CD4-positive, alpha-beta T cell treated with Interleukin-15 for 4 hours (primary cell): ENCODE measurements at places on chromosomes 16 and 17.
A peak's percentile ranks its signal among the peaks of the same experiment; 100 is the strongest.

- DNase-seq = no peak
These were observed 1.2 kb downstream of the RPS15A start for GRCh38 chr16:18788828-18789514.

DNA sequence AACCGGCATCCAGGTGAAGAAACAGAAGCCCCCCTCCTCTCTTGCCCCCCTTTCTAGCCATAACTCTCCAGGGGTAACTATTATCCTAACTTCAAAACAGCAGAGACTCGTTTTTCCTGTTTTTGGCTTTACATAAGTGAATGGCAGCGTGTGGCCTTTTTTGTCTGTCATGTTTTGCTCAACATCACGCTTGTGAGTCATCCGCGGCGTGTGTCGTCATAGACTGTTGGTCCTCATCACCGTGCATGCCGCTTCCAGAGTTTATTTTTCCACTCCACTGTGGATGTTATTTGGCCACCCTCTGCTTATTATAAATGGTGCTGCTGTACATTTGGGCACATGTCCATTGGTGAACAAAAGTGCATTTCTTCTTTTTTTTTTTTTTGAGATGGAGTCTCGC is 52.6 kb downstream of the ERN1 start:
- no peak for DNase-seq

DNA sequence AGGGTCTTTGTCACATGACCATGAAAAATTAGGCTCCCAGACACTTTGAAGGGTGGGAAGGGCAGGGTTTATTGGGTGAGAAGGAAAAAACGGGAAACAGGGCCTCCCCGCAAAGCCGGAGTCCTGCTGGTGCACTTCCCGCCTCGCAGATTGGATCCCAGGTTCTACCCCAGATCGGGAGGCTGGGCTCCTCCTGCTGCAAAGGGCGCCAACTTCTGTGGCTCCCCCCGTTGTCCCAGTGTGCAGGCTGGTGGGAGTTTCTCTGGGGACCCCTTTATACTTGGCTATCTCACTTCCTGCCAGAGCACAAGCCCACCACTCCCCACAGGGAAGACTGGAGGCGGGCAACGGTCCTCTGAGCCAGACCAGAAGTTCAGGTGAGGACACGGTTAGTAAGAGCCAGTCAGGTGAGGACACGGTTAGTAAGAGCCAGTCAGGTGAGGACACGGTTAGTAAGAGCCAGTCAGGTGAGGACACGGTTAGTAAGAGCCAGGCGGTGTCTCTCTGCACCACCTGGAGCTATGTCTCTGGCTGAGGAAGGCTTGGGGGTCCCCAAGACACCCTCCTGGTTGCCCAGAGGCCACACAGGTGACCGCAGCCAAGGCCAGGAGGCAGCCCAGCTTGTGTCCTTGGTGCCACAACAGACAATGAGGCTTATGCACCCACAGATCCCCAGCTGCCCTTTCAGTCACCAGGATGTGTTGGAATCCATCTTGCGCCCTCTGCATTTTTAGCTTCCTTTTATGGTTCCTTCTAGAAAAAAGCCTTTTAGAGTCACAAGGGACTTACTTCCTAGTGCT is 48.1 kb upstream of the CHMP6 start:
- DNase-seq = no peak

DNA sequence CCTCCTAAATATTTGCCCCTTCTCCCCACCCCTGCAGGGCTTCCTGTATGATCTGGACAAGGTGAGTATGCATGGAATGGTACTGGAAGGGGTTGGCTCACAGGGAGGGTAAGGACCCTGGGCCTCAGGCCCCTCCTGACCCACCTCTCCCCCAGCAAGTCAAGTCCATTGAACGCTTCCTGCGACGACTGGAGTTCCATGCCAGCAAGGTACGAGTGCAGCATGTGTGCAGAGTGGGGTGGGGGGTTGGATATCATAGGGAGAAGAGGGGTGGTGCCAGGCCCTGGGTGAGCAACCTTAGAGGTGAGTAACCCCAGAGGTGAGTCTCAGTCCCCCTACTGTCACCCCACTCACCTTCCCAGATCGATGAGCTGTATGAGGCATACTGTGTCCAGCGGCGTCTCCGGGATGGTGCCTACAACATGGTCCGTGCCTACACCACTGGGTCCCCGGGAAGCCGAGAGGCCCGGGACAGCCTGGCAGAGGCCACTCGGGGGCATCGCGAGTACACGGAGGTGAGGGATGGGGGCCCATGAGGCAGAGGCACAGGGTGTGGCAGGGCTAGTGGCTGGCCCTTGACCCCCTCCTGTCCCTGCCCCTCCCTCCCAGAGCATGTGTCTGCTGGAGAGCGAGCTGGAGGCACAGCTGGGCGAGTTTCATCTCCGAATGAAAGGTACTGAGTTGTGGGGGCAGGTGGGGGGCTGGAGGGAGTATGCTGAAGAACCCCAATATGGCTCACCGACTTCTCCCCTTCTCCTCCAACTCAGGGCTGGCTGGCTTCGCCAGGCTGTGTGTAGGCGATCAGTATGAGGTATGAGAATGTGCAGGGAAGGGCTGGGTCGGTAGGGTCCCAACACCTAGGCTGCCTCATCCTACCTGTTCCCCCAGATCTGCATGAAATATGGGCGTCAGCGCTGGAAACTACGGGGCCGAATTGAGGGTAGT is 11.3 kb downstream of the RIPOR1 start:
- no peak for DNase-seq

GRCh38 chr17:51463353-51463752 is 203.0 kb downstream of the UTP18 start:
- DNase-seq = no peak

- DNase-seq = no peak
These were observed 17.1 kb upstream of the PDXDC1 start for GRCh38 chr16:14957576-14958322.

- DNase-seq = no peak
These were observed 1183.2 kb downstream of the CDH11 start for GRCh38 chr16:63938661-63939060.

- no peak for DNase-seq
These were observed 3.3 kb upstream of the PMP22 start for GRCh38 chr17:15268461-15268860.

- peak; percentile 78 for DNase-seq
These were observed 3.1 kb downstream of the RNF227 start for GRCh38 chr17:7912927-7913524.

- DNase-seq = no peak
These were observed 7.3 kb downstream of the CMTM4 start for GRCh38 chr16:66689282-66689681.

GRCh38 chr16:1287982-1288670 is 21.3 kb upstream of the UBE2I start:
- DNase-seq = no peak

- no peak for DNase-seq
These were observed 25.6 kb upstream of the CDRT4 start for GRCh38 chr17:15492791-15493692.

- no peak for DNase-seq
These were observed 3.6 kb upstream of the TMEM92 start for GRCh38 chr17:50270435-50271362.

GRCh38 chr17:11823862-11824261 is 173.4 kb downstream of the ZNF18 start:
- DNase-seq = no peak

- no peak for DNase-seq
These were observed 10.9 kb downstream of the HAS3 start for GRCh38 chr16:69116256-69116875.

- no peak for DNase-seq
These were observed 26.8 kb upstream of the ST6GALNAC2 start for GRCh38 chr17:76612465-76612864.

GRCh38 chr17:81711814-81712467 is at the start of gene SLC25A10:
Gene SLC25A10, plus strand, starts transcription at chr17:81712284. Its CDS starts 143 bp downstream, at chr17:81712427.
- peak; percentile 75 for DNase-seq

DNA sequence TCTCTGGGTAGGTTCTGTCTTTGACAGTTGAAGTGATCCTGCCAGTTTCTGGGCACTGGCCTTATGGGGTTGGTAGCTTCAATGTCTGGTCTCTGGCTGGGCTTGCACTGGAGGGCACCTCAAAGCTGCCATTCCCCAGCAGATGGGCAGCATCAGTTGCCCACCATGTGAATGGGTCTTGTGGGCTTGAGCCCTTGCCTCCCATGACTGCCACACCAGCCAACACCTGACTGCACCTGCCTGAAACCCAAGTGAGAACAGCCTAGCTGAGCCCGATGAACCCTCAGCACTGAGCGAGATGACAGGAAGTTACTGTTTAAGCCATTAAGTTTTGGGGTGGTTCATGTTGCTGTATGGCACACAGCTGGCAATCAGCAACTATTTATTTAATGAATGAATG is 69.1 kb upstream of the AXIN2 start:
- no peak for DNase-seq

GRCh38 chr16:49150341-49150740 is 131.3 kb downstream of the CBLN1 start:
- DNase-seq = no peak

DNA sequence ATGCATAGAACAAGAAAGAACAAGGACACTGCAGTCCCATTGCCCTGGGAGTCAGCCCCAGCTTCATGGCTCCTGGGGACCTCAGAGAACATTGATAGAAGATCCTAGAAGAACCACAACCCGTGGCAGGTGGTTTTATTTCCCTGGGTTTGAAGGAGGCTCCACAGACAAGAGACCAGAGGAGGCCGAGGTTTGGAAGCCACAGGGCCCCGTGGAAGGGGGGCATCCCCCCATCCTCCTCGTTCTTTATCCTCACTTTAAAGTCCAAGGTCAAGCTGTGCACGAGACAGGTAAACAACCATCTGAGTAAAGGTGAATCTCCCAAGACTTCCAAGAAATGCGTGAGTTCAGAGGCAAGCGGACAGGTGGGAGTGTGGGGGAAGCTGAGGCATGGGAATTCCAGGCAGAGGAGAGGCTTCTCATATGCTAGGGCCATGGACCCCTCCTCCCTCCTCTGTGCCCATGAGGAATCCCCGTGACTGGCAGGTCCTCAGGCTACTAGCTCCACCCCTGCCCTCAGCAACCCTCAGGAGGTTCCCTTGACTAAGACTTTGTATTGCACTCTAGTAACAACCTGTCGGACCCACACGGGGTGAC is 849 bp upstream of the SULT1A1 start:
- no peak for DNase-seq

- DNase-seq = no peak
These were observed 25.4 kb downstream of the NGFR start for GRCh38 chr17:49520386-49521087.

- no peak for DNase-seq
These were observed 680.3 kb upstream of the SOX9 start for GRCh38 chr17:71440513-71440912.

GRCh38 chr17:49795372-49795771 is 6.9 kb downstream of the KAT7 start:
- no peak for DNase-seq

GRCh38 chr16:82876951-82877350 is 250.2 kb downstream of the CDH13 start:
- DNase-seq = no peak

GRCh38 chr17:68456339-68457167 is 743 bp downstream of the WIPI1 start:
- no peak for DNase-seq

- DNase-seq = no peak
These were observed 33.9 kb downstream of the COTL1 start for GRCh38 chr16:84583995-84584394.

- DNase-seq = no peak
These were observed 8.8 kb downstream of the VPS53 start for GRCh38 chr17:705863-706262.

DNA sequence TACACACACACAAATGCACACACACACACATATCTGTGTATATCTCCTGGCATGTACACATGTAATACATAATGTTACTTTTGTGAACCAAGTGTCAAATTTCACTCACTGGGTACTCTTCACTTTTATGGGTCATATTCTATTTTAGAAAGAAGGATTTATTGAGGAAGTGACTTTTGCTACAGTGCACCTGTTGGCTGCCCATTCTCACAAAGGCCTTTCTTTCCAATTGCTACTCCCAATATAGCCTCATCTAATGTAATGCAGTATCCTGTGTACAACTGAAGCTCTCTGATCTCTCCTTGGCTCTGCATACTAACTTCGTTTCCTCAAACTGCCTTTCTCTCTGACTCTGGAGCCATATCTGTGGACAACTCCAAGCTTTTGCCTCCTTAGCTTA is 107.5 kb downstream of the ABCA8 start:
- no peak for DNase-seq

- no peak for DNase-seq
These were observed 19.9 kb downstream of the C17orf100 start for GRCh38 chr17:6671431-6671830.

- peak; percentile 53 for DNase-seq
These were observed 10.8 kb upstream of the ASB16 start for GRCh38 chr17:44159519-44160210.

GRCh38 chr17:67578142-67578457 is 139.6 kb upstream of the NOL11 start:
- DNase-seq = no peak

GRCh38 chr16:85532147-85532546 is 81.0 kb upstream of the GSE1 start:
- no peak for DNase-seq

GRCh38 chr17:56319531-56319930 is 166.3 kb downstream of the ANKFN1 start:
- DNase-seq = no peak

- no peak for DNase-seq
These were observed 86.8 kb upstream of the SOX9 start for GRCh38 chr17:72034000-72034399.

- no peak for DNase-seq
These were observed 26.3 kb upstream of the DOC2B start for GRCh38 chr17:207775-208174.

GRCh38 chr17:44069974-44070454 is 521 bp upstream of the G6PC3 start:
- DNase-seq = no peak

GRCh38 chr17:76271669-76272540 is 6.8 kb downstream of the UBALD2 start:
- peak; percentile 46 for DNase-seq

DNA sequence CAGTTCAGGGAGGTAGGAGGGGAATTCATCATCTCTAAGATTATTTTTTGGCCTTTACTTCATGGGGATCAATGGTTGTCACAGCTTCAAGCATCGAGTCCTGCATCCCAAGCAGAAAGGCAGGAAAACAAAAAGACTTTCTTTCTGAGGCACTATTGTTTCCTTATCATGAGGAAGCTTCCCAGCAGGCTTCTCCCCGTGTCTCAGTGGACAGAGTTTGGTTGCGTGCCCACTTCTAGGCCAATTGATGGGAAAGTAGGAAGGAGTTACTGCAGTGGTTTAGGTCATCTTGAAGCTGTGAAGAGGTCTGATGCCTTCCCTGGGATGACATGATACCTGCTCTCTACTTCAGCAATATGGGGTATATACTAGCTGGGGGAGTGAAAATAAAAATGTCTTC is 175.3 kb upstream of the CDH13 start:
- DNase-seq = no peak

DNA sequence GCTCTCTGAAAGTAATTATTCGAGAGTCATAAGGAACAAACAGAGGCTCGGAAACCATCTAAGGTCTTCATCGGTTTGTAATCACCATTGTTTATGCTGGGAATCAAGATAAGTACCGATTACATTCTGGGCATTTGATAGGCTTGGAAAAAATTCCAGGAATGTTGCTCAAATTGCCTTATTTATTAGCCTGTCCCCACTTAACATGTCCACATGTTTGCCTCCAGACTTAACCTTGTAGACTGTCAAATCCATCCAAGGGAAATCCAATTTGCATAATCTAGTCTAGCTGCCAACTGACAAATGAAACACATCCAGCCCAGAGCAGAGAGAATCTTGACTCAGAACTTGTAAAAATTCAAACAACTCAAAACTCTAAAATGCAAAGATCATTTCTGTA is 51.3 kb upstream of the TMC5 start:
- DNase-seq = no peak
